Activated CD8-positive, alpha-beta memory T cell treated with anti-CD3 and anti-CD28 coated beads for 1 hour (primary cell): ENCODE measurements at places on chromosomes 3 and 15.

- DNase-seq = no peak
Observed at GRCh38 chr15:31308185-31308639, 18.4 kb upstream of the KLF13 start.

DNA sequence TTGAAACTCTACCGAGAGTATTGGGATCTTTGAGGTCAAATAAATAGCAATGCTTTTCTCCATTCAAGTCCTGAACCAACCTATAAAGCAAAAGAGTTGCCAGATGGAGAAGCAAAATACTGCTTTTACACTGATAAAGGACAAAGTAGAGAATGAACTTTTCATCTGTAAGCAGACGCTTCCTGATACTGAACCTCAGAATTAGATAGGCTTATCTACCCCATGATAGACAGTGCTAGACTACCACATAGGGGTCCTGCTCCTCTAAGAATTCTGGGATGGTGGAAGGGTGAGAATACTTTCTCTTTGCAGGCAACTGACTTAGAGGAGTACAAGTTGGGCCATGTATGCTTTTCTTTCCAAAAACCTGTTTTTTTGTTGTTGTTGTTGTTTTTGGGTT, 9.5 kb downstream of the SAXO2 start:
- DNase-seq = no peak

GRCh38 chr3:46372492-46373359, 2.0 kb downstream of the CCR5 start:
- DNase-seq = no peak

GRCh38 chr3:127390365-127391025, 102.6 kb upstream of the PRR20G start:
- no peak for DNase-seq

DNA sequence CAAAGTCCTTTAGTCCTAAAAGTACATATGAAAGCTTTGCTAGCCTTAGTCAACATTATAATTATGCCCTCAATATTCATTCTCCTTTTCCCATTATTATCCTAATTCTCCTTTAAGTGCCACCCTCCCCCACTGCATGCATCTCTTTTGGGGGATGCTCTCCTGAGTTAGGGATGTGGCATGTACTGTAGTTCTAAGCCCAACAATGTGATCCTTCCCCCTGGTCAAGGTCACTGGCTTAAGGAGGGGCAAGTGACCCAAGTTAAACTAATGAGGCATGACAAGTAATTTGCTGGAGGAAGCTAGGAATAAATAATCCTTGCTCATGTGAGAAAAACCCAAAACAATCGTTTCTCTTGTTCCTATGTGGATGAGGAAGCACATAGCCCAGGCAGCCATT, 343.9 kb upstream of the SUCLG2 start:
- no peak for DNase-seq

DNA sequence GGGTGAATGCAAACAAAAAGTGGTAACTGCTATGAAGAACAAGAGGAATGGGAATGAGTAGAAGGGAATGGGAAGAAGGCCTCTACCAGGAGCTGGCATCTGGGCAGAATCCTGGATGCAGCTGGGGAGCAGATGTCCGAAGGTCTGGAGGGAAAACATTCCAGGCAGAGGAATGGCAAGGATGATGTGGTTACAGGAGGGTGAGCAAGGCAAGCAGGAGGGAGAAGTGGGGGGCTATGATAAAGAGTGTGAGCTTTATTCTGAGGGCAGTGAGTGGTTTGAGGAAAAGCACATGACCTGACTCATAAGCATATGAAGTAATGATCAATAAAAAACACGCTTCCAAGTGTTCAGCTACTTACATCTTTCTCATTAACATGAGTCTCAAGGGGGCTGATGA, 17.1 kb downstream of the SKIC8 start:
- no peak for DNase-seq

DNA sequence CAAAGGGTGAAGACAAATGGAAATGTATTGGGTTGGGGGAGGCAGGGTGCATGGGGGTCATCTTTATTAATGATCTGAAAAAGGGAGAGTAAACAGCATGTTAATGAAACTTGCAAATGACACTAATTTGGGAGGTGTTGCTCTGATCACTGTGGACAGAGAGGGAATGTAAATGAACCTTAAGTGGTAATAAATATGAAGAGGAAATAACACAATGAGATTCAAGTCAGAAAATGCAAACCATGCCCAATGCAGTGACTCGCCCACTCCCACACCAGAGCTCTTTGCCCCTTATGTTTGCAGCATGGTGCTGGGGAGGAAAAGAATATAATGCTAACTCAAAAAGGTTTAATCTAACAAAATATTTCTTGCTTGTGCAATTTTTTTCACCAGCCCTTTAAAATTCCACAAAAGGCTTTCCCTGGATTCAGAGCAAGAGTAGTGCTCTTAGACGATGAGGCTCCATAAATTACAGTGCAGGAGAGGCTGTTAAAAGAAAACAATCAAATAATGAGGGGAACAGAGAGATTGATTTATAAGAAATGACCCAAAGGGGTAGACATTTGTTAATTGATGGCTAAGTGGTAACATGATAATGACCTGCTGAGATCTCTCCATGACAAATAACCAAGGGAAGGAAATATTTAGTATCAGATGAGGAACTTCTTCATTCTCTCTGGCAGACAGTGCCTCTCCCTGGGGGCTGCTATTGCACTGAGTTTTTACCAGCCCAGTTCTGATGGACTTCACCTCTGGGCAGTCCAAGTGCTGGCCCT, 210.0 kb upstream of the PPP2R3A start:
- no peak for DNase-seq

DNA sequence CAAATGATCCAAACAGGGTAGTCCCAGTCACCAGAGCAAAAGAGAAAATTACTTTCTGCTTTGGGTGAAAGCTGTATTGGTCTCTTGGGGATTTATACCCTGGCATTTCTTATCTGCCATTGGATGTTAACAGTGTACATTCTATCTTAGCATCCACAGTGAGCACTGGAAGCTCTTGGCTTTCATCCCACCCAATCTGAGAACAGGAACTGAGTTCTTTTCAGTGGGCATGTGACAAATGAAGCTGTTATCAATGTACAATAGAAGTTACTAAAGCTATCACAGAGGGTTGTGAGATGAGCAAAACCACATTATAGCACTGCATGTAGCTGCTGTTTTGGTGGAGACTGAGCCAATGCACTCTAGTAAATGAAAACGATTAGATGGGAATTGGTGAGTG, 300.7 kb downstream of the TUSC7 start:
- no peak for DNase-seq

- DNase-seq = no peak
Observed at GRCh38 chr15:85312486-85312885, 67.9 kb upstream of the AKAP13 start.

GRCh38 chr3:152076148-152076547, 192.6 kb upstream of the MBNL1 start:
- no peak for DNase-seq

DNA sequence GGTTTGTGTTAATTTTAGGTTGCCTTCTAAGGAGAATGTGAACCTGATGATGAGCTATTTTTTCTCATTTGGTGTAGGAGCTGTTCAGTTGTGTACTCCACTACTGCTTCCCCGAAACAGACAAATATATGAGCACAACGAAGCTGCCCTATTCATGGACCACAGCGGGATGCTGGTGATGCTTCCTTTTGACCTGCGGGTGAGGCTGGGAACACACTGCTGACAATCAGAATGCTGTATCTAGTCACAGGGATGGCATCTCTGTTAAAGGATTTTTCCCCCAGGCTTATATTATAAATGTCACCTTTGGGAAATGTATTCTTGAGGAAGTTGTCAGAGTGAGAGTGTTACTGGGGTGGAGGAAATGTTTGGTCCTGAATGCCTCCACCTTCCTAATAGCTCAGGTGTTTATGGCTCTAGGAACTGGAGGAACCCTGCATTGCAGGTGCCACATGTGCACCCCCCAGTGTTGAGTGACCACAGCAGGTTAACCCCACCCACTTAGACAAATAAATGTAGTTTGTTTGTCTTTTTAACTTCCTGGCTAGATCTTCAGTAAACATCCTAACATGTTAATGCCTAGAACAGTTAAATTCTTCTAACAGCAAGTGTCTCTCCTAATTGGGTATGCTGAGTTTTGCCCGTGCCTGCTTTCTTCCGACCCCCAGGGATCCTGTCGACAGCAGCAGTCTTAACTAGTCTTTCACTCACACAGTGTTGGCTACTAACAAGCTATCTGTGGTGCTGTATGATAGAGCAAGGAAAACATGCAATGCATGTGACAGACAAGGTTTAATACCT, 35.7 kb downstream of the SRP14 start:
- no peak for DNase-seq

- DNase-seq = peak; percentile 7
Observed at GRCh38 chr3:109532257-109533216, 195.2 kb upstream of the DPPA4 start.

DNA sequence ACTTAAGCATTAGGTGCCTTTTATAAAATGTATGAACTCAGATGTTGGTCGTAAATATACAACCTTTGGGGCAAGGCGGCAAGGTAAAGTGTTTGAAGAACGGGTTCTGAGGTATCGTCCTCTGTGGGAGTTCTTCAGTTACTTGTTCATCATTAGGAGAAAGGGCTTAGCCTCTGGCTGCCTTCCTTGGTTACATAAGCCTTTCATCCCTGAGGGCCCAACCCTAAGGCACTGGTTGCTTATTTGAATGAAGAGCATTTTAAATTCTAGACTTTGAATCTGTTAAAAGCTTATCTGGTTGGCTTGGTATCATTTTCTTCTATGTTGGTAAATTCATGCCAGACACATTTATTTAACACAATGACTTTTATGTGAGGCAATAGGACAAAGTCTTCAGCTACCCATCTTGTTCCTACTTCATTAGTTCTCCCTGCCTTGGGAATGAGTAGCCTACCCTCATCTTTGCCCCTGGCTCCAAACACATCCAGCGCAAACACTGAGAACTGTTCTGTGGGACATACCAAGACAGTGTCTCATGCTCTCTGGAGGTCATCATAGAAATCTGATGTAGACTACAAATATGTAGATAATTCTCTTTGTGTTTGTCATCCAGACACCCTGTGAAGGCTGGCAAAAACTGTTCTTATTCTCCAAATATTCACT, 12.4 kb upstream of the CCDC80 start:
- DNase-seq = no peak

- peak; percentile 1 for DNase-seq
Observed at GRCh38 chr3:32177702-32178198, 60.7 kb upstream of the CMTM8 start.

GRCh38 chr3:108102420-108103039, 11.7 kb upstream of the CD47 start:
- no peak for DNase-seq

- DNase-seq = no peak
Observed at GRCh38 chr15:74613089-74613952, 2.3 kb upstream of the CLK3 start.

GRCh38 chr3:48617559-48617958, 4.0 kb downstream of the TMEM89 start:
- DNase-seq = no peak

DNA sequence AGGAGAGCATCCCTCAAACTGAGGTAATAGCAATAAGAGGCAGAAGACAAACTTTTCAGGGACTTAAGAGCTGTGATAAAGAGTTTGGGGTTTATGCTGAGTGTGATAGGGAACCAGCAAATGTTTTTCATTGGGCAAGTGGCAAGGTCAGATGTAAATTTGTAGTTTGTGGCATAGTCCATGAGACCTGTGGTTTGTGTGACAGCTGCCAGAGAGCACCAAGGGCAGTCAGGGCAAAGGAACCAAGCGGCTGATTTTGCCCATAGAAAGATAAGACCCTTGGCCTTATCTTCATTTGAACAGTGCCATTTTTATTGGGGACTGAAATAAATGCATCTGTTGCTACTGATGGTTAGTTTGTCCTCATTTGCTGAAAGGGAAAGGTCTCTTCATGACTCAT, 220.3 kb downstream of the LRRN1 start:
- no peak for DNase-seq

- peak; percentile 1 for DNase-seq
Observed at GRCh38 chr3:171614318-171614921, 154.2 kb upstream of the TNIK start.

- DNase-seq = no peak
Observed at GRCh38 chr3:87335931-87336330, 59.5 kb upstream of the POU1F1 start.

- no peak for DNase-seq
Observed at GRCh38 chr3:143313893-143314188, 194.3 kb downstream of the CHST2 start.

DNA sequence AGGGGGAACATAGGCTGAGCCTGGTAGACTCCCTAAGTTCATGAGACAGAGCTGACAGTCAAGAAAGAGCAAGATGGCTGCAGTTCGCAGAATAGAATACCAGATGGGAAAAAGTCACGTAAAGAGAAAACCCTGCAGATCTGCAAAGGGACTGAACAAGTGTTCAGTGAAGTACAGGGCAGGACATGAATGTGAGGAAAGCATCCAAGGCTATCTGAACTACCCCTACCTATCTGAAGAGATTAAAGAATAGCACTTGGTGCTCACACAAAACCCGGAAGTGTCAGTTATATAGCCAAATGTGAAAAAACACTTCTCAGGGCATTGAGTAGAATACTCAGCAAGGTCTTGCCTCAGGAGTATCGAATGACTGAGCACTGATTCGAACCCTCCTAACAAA, 44.0 kb downstream of the GOLGB1 start:
- no peak for DNase-seq

DNA sequence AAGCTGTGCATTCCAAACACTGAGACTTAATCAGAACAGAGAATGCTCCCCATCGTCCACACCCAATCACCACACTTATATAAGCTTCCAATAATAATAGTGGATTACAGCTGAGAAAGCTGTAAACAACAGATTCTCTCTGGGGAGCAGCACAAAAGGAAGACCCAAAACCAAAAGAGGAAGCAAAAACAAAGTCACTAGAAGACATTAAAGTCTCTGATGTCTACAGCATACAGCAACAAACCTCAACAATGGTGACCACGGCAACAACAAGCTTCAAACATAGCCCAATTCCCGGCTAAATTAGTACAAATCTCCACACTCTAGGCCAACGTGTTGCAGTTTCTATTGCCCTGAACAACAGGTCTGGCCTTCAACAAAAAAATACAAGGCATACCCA, 37.7 kb downstream of the ZDHHC23 start:
- no peak for DNase-seq

DNA sequence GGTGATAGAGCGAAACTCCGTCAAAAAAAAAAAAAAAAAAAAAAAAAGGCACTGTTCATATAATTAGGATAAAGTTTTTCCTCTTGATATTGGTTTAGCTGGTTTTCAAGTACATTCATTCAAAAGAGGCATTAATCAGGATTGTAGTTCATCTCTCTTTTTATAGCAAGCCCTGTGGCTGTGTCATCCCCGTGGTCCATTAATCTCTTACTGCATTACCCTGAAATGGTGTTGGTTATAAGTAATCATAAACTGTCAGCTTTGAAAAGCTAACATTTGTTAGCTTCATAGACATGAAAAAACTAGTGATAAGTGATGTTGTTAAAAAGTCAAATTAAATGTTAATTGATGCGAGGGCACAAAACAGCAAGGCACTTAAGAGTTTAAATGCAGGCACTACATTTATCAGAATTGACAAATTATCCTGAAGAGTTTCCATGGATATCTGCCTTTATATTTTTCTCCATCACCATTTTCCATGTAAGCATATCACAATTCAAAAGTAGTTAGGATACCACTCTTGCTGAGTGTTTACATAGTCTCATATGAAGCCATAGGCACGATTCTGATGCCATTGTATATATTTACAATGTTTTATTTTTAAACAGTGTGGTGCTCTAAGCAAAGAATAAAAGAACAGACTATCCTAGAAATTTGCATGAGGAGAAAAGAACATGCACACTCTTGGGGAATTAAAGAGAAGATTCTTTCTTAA, 193.1 kb downstream of the OTOL1 start:
- DNase-seq = no peak

- no peak for DNase-seq
Observed at GRCh38 chr3:105938101-105938500, 69.3 kb upstream of the CBLB start.
